Hematopoietic multipotent progenitor cell treated with erythropoietin and hydrocortisone succinate and interleukin-3 and kit ligand, for 8 days (in vitro differentiated cells): ENCODE measurements at places on chromosomes 3 and 15.

DNA sequence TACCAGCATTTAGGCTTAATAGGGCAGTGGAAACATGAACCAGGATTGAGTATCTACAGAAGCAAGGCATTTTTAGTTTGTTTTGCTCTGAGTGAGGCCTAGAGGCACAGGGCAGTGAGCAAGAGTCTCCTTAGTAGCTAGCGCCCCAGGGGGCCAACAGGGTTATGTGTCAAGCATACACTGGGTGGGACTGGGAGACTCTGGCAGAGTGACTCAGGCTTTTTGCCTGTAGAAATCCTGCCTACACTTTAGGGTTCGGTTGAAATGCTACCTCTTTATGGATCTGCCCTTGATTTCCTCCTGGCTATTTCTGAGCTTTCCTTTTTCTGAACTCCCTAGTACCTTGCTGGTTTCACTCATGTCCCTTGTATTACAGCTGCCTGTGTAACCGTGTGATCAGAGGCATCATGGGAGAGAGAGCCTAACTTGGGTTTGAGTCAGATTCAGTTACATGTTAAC lies 72.2 kb downstream of the TOP2B start:
- peak; percentile 54 for DNase-seq

DNA sequence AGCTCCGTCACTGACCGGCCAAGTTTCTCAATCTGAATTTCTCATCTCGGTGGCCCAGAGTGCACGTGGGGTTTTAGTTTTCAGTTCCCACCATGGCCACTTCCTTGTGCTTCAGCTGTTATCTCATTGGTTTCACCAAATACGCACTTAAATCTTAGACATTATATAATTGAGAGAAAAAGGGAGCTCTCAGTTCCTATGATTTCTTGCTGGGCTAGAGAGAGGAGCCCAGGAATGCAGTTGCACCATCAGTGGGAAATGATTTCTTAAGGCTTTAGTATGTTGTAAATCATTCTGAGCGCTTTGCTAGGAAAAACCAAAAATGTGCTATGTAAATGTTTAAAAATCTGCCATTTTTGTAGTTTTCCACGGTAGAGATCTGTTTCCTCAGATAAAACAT lies 53.2 kb downstream of the OXNAD1 start:
- no peak for DNase-seq

GRCh38 chr3:30934208-30934550 lies 39.7 kb upstream of the GADL1 start:
- no peak for DNase-seq

- no peak for DNase-seq
These were observed 629.1 kb downstream of the MECOM start for GRCh38 chr3:169034401-169034800.

GRCh38 chr3:107987036-107987939 lies 103.5 kb downstream of the CD47 start:
- DNase-seq, result no peak

GRCh38 chr15:85745525-85746150 lies 49.1 kb downstream of the KLHL25 start:
- no peak for DNase-seq

DNA sequence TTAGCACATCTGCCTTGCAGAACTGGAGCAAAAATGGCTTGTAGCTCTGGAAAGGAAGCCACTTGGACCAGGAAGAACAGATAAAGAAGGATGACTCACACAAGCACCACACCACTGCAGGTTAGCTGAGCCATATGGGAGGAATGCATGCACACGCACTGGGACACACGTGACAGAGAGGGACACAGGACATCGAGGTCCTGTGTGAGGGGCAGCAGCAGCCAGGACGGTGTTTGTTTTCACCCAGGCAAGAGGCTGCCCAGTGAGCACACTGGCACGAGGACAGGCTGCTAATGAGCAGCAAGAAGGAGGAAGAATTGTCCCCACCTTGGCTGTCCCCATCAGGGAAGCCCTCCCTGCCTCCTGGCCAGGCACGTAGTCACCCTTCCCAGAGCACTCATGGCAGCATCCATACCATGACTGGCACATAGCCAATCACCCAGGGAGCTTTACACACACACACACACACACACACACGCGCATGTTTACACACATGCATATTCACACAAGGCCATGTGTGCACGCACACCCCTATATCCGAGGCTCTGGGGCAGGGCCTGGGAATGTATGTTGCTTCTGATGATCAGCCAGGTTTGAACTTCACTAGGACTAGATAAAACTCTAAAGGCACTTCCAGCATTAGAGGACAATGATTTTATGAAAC lies 24.0 kb upstream of the SPTBN5 start:
- DNase-seq, result peak; percentile 19

GRCh38 chr3:131397889-131398288 lies 16.3 kb downstream of the NUDT16 start:
- no peak for DNase-seq

DNA sequence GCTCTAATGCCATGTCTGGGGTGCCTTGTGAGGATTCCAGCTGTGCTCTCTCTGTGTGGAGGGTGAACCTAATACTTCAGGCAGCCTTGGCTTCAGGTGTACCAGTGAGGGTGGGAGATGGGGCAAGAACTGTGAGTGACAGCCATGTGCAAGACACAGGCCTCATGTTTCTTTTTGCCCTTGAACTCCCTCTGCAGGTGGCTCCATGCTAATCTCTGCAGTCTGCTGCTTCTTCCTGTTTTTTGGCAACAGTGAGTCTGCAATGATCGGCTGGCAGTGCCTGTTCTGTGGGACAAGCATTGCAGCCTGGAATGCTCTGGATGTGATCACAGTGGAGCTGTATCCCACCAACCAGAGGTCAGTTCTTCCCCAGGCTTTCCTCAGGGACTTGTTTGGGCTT lies 189.3 kb downstream of the SV2B start:
- DNase-seq, result peak; percentile 26

GRCh38 chr3:194654443-194654842 lies 17.5 kb downstream of the LSG1 start:
- no peak for DNase-seq

DNA sequence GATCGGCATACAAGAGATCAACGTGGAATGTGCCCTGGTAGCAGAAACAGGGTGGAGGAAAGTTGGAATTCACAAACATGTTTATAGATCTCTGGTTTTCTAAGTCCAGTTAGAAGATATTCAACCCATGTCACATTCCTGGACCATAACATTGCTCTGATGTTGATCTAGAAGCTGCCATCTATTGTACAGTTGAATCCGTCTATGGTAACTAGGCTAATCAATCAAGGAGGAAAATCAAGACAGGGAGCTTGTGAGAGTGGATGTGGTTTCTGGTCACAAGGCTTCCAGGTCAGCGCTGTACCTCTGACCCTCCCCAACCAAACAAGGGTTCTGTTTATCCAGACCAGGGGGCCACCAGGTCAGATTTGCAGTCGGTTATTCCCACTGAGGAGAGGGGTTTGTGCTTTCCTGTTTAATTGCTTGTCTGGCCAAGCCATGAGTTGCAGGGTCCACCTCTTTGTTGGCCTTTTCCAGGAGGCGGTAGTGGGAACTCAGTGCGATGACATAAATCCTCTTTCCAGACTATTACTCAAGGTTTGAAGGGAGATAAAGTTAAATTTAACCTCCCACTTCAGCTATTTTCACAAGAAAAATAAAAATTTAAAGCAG lies 130.3 kb downstream of the SLCO3A1 start:
- no peak for DNase-seq

DNA sequence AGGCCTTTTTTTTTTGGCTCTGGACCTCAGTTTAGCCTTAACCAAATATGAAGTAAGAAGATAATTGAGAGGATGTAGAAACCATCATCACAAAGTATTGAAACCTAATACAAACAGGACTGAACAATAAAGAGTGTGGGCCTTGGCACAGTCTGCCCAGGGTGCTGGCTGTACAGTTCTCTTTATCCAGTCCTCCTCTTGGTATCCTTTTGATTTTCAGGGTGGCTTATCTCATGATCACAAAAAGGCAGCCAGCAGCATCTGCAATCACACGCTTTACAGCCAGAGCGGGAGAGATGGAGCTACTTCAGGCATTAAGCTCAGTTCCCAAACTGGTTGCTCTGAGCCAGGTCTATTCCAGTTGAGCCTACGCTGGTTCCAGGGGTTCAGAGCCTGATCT lies 239.7 kb downstream of the RPLP1 start:
- DNase-seq, result no peak

GRCh38 chr3:123261666-123262065 lies 59.9 kb downstream of the SEC22A start:
- no peak for DNase-seq

GRCh38 chr15:57772223-57772957 lies 65.9 kb downstream of the POLR2M start:
- DNase-seq, result no peak

- peak; percentile 91 for DNase-seq
These were observed 54.8 kb upstream of the SPESP1 start for GRCh38 chr15:68875377-68876116.

DNA sequence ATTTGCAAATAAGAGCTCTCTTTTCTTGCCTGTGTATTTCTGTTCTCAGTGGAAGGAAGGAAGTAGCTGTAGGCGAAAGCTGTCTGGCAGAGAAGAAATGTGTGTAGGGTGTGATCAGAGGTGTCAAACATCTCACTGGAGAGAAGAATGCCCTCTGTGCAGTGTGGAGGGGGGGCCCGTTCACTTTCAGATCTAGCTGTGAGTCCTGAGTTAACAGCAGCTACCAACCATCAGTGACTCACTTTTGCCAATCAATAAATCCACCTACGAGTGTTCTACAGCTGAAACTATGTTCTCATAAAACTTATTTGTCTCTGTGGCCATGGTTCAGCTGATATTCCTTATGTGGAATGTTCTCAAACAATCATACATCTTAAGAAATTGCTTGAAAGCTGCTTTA lies 103.7 kb downstream of the FRMD4B start:
- no peak for DNase-seq

- DNase-seq, result peak; percentile 16
These were observed 44.8 kb upstream of the RPS17 start for GRCh38 chr15:82585072-82585471.

GRCh38 chr15:99180086-99180963 lies 69.1 kb downstream of the TTC23 start:
- no peak for DNase-seq

DNA sequence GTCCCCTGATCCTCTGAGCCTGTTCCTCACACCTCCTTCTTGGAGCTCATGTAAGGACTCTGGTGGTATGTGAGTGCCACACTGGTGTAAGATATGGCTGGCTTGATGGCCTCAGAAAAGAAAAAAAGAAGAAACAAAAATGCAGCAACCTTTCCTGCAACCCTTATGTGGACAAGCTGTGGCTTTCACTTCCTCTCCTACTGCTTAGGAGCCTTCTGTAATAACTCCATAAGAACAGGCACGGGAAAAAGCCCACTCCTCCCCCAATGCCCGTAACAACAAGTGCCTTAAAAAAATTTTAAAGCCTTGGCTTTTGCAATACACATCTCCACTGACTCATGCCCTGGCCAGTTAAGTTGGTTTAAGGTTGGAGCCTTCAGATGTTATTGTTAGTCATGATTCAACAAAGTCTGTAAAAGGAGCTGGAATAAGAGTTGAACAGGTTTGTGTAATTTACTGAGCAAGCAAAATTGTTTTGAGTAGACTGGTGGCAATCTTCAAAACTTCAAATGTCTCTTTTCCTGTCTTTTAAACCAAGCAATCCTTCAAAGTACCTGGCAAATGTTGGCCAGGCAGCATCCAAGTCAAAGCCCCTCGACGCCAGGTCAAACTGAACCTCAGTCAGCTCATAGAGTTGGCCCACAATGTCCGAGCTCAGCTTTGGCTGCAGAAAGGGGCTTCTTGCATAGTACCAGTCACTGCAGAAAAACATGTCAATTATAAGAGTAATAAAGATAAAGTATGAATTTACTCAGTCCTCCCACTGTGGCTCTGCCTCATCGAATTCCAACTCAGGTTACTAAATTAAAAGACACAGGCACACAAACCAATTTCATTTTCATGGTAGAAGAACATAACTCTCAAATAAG lies 22.9 kb downstream of the FYCO1 start:
- DNase-seq, result no peak

DNA sequence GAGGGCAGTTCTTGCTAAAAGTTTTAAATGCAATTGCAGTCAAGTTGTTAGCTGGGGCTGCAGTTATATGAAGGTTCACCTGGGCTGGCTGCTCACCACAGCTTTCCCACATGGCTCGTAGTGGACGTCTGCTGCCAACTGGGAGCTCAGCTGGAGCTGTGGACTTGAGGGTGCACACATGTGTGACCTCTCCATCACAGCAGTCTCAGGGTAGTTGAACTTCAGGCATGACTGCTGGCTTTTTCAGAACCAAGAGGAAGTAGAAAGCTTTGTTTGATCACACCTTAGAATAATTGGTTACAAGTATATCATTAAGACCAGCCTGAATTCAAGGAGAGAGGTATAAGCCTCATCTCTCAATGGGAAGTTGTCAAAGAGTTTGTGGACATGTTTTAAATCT lies 74.1 kb downstream of the CHL1 start:
- DNase-seq, result no peak

GRCh38 chr15:35583863-35584528 lies 38.0 kb upstream of the DPH6 start:
- DNase-seq, result no peak

DNA sequence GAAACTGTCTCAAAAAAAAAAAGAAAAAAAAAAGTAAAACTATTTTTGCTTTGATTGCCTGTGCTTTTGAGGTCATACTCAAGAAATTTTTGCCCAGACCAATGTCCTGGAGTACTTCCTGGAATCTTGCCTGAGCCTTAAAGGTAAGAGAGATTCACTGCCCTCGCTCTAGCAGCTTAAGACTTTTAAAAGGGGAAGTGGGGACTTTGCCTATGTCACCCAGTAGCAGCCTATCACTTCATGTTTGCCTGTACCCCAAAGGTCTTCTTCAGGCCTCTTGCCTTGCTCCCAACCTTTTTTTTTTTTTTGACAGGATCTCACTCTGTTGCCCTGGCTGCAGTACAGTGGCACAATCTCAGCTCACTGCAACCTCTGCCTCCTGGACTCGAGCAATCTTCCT lies 18.9 kb upstream of the GOLGB1 start:
- DNase-seq, result no peak

DNA sequence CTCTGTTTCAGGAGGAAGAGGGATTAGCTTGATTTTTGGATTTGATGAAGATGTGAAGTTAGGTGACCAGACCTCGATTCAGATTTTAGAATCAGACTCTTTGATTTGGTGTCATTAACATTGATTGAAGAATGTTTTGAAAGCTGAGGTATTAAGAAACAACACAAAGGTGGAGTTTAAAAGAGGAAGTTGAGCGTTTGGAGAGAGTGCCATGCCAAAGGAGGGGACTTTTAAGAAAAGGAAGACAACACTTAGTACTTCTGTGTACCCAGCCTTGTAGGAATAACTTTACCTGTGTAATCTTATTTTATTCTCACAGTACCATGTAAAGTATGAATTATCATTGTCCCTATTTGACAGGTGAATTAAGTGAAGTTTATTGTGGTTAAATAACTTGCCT lies 34.4 kb downstream of the PPARG start:
- no peak for DNase-seq

- DNase-seq, result no peak
These were observed 19.5 kb downstream of the AMOTL2 start for GRCh38 chr3:134354612-134355251.

GRCh38 chr15:88126695-88127431 lies 129.7 kb downstream of the NTRK3 start:
- no peak for DNase-seq

- no peak for DNase-seq
These were observed 52.5 kb downstream of the IFT80 start for GRCh38 chr3:160346511-160346910.

GRCh38 chr15:99509686-99510461 lies 55.9 kb upstream of the MEF2A start:
- peak; percentile 4 for DNase-seq

- no peak for DNase-seq
These were observed 39.8 kb downstream of the SMARCC1 start for GRCh38 chr3:47741925-47742324.

GRCh38 chr15:56839099-56839498 lies 79.3 kb upstream of the TCF12 start:
- no peak for DNase-seq

- peak; percentile 62 for DNase-seq
These were observed 232.7 kb downstream of the MECOM start for GRCh38 chr3:169430707-169431404.
